Endodermal cell (in vitro differentiated cells): ENCODE measurements at places on chromosomes 12 and 14. TPM values are rescaled to one million over a fixed set of nuclear protein-coding genes. Genes with fewer than 3 reads are reported as not detected.

GRCh38 chr12:121579190-121579791 is 1.5 kb downstream of the KDM2B start:
- H3K4me1 ChIP-seq: peaks cover 14% of the 10 kb centered on the region
- DNase-seq: peak; percentile 81
- H3K27me3 ChIP-seq: no peaks in the 10 kb centered on the region
- H3K4me3 ChIP-seq: peak overlapping the region; percentile 85
- peaks cover 18% of the 10 kb centered on the region for H3K36me3 ChIP-seq
- H3K27ac ChIP-seq: peak overlapping the region; percentile 85

CRIP2 gene
- 2.8 to 3.9 TPM (median 3.2 TPM) in 3 replicates for total RNA-seq

GPR68 gene
- 0.23 and 0.44 TPM in 2 replicates for total RNA-seq

SERPINA4 gene
- total RNA-seq: not detected in 3 replicates

HSPA2 gene
- 7.5 and 7.9 TPM in 2 replicates for total RNA-seq

DNA sequence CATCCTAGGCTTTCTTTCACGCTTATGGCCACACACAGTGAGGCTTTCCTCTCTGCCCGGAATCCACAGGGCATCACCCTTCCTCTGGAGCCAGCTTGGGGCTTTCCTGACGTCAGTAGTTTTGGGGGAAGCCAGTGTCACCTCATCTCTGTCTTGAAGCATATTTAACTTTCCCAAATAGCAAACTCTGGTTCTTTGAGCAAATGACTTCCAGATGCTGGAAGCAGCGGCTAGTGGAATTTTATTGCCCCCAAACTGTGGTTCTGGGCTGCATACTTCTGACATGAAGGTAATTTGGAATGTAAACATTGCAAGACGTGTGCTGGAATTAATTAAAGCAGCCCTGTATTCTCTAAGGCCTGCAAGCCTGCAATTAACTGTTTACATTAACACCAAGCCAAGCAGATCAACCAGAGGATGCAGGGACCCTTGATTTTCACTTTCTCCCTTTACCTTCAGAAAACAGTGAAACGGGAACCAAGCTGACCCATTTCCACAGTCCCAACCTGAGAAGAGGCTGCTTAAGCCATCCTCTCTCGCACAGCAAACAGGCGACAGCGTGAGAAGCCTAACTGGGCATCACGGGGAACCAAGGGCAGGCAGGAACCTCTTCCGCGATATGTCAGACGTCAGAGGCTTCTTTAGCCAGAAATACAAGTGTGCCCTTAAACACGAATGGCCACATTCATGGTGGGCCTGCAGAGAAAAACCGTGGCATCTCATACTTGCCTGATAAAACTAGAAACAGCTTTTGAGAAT is 258.4 kb downstream of the CACNA1C start:
- H3K27me3 ChIP-seq: no peaks in the 10 kb centered on the region
- no peak overlapping the region for H3K27ac ChIP-seq
- no peaks in the 10 kb centered on the region for H3K4me1 ChIP-seq
- no peak overlapping the region for H3K4me3 ChIP-seq
- H3K36me3 ChIP-seq: no peaks in the 10 kb centered on the region

NKX2-1 gene
- 0.31 to 2.6 TPM in 2 of 3 replicates, not detected in the other for total RNA-seq

C12orf43 gene
- 13.9 to 26.8 TPM (median 26.8 TPM) in 3 replicates for total RNA-seq
